ENCODE measurements at places on chromosomes 1 and 21. TPM values are rescaled to one million over a fixed set of nuclear protein-coding genes. Genes with fewer than 3 reads are reported as not detected.

The TPTE gene
- total RNA-seq, result not detected

DNA sequence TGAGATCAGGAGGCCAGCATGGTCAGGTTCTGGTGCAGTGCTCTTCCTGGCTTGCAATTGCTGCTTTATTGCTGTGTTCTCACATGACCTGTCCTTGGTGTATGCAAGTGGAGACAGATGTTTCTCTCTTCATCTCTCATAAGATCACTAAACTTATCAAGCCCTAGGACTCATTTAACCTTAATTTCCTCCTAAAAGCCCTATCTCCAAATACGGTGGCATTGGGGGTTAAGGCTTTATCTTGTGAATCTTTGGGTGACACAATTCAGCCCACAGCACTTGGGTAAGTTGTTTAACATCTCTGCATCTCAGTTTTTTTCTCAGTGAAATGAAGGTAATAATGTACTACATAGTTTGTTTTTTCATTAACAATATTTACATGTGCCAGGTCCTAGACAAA lies 152.4 kb downstream of the RWDD3 start:
- H3K27me3 ChIP-seq, result no peaks in the 10 kb centered on the region
- no peaks in the 10 kb centered on the region for H3K36me3 ChIP-seq
- DNase-seq, result no peak

- peak; percentile 51 for DNase-seq
- peak overlapping the region; percentile 29 for H3K4me3 ChIP-seq
- no peak overlapping the region for H3K27ac ChIP-seq
- H3K27me3 ChIP-seq, result no peaks in the 10 kb centered on the region
Observed at GRCh38 chr1:7953850-7954609, 7.5 kb upstream of the PARK7 start.

- no peaks in the 10 kb centered on the region for H3K36me3 ChIP-seq
- H3K4me3 ChIP-seq, result no peak overlapping the region
- H3K27me3 ChIP-seq, result no peaks in the 10 kb centered on the region
- no peak overlapping the region for H3K27ac ChIP-seq
- peaks cover 2% of the 10 kb centered on the region for H3K4me1 ChIP-seq
Observed at GRCh38 chr1:183227422-183228346, 41.6 kb downstream of the LAMC2 start.

The PRR9 gene
- not detected for total RNA-seq

DNA sequence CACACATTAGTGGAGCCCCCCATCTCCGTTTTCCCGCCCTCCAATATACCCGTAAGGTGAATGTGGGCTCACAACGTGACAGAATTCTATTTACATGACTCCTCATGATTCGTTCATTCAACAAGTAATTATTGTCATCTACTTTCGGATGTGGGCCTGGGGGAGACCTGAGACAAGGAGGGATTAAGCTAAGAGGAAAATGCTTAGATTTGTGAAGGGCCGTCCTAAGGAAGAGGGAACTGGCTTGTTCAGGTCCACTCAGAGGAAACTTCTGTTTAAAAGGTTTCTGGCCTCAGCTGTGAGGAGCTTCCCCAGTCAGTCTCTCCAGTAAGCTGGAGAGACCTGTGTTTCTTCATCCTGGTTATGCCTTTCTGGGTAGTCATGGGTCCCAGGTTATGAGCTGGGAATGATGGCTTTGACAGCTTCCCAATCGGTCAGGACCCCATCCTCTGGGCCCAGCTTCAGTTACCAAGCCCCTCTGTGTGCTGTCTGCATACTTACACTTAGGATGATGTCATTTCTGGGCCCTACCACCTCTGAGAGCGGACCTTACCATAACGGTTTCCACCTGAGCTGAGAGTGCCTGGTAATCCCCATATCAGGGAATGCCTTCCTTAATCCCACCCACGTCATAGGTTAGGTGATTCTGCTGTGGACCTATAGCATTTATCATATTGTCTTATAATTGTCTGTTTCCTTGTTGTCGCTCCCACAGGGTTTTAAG lies 687 bp upstream of the ERI3 start:
- H3K27me3 ChIP-seq, result no peaks in the 10 kb centered on the region
- peak overlapping the region; percentile 37 for H3K4me3 ChIP-seq
- no peak overlapping the region for H3K27ac ChIP-seq
- no peak for DNase-seq
- H3K4me1 ChIP-seq, result peaks cover 3% of the 10 kb centered on the region
- H3K36me3 ChIP-seq, result no peaks in the 10 kb centered on the region

The SEC16B gene
- total RNA-seq, result 4.3 TPM

DNA sequence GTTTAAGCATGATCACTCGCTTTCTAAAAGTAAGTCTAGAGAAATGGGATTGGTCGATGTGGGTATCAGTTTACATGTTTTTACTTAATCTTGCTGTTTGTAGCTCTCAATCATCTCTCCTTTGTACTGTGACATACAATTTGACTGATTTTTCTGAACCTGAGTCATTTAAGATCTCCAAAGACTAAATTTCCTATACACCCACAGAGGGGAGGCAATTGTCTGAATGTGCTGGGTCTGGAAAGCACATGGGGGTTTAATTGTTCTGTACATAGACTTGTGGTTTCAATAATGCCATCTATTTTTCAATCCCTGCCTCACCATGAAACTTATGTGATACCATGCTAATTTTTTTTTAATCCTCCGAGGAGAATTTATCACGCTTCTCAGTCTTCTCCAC lies 65.8 kb downstream of the USP25 start:
- H3K4me3 ChIP-seq, result no peak overlapping the region
- DNase-seq, result no peak
- H3K4me1 ChIP-seq, result no peaks in the 10 kb centered on the region
- H3K36me3 ChIP-seq, result no peaks in the 10 kb centered on the region
- no peaks in the 10 kb centered on the region for H3K27me3 ChIP-seq
- no peak overlapping the region for H3K27ac ChIP-seq

DNA sequence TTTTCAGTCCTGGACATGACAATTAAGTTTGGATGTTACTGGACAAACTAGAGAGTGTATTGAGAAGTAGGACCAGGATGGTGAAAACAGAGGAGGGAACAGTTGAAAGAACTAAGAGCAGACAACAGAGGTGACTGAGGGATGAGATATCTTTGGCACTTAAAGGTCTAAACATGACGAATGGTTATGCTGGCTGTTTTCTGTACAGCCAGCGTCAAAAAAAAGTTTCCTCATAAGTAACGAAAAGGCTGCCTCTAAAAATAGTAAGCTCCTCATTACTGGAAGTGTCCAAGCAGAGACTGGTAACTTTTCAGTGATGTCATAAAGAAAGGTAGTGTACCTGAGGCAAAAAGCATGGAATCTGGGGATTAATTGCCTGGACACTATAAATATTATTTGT lies 35.2 kb upstream of the AK4 start:
- no peaks in the 10 kb centered on the region for H3K4me1 ChIP-seq
- H3K27me3 ChIP-seq, result peaks cover 1% of the 10 kb centered on the region
- no peak for DNase-seq
- H3K4me3 ChIP-seq, result no peak overlapping the region

GRCh38 chr1:36224537-36225282 lies 467 bp downstream of the THRAP3 start:
- H3K4me3 ChIP-seq, result peak overlapping the region; percentile 72
- peaks cover 2% of the 10 kb centered on the region for H3K36me3 ChIP-seq
- H3K4me1 ChIP-seq, result peaks cover 3% of the 10 kb centered on the region
- DNase-seq, result peak; percentile 83

GRCh38 chr21:32134441-32135130 lies 144.3 kb downstream of the MIS18A start:
- no peak for DNase-seq
- peaks cover 2% of the 10 kb centered on the region for H3K4me1 ChIP-seq
- no peaks in the 10 kb centered on the region for H3K36me3 ChIP-seq
- no peak overlapping the region for H3K4me3 ChIP-seq

The LCE1B gene
- total RNA-seq, result not detected

- H3K4me3 ChIP-seq, result no peak overlapping the region
- H3K4me1 ChIP-seq, result peaks cover 6% of the 10 kb centered on the region
- H3K27ac ChIP-seq, result no peak overlapping the region
- DNase-seq, result no peak
- H3K36me3 ChIP-seq, result no peaks in the 10 kb centered on the region
- no peaks in the 10 kb centered on the region for H3K27me3 ChIP-seq
Observed at GRCh38 chr1:66295803-66296202, 238.2 kb upstream of the SGIP1 start.

- no peaks in the 10 kb centered on the region for H3K36me3 ChIP-seq
- peaks cover 39% of the 10 kb centered on the region for H3K4me1 ChIP-seq
- DNase-seq, result no peak
- H3K27ac ChIP-seq, result no peak overlapping the region
- no peaks in the 10 kb centered on the region for H3K27me3 ChIP-seq
Observed at GRCh38 chr1:55425310-55425930, 210.3 kb upstream of the USP24 start.

The SLC45A1 gene
- total RNA-seq, result 0.83 TPM

GRCh38 chr21:44958471-44959191 lies 18.8 kb downstream of the SLX9 start:
- no peak overlapping the region for H3K4me3 ChIP-seq
- H3K4me1 ChIP-seq, result peaks cover 20% of the 10 kb centered on the region
- no peaks in the 10 kb centered on the region for H3K27me3 ChIP-seq
- peak; percentile 67 for DNase-seq

DNA sequence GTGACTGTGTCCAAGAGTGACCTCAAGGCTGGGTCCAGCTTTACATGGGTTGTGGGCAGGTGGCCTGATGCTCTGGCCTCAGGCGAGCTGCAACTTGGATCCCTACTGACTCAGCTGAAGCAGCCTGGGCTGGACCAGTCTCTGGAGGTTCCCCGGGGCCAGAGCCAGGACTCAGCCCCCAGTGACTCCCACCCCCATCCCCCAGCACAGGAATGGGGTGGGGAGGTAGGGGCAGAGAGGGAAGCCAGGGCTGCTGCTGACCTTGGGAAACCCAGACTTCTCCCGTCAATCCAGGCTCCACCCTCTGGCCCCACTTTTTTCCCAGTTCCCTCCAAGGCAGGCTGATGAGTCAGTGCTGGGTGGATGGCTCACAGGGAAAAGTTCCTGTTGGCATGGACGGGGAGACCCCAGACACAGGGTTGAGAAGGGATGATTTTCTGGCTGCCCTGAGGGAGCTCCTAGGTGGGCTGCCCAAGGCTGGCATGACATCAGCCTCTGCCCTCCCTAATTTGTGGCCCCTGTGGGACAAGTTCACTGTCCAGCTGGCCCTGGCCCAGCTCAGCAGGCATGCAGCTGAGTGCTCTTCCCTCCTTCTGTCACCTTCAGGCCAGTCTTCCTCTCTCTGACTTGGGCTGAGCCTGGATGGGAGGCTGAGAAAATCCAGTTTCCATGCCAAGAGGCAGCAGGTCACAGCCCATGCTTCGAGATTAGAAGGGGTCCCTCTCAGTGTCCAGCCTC lies 2.2 kb downstream of the ZC3H12A start:
- H3K27me3 ChIP-seq, result no peaks in the 10 kb centered on the region
- DNase-seq, result peak; percentile 84
- peaks cover 37% of the 10 kb centered on the region for H3K36me3 ChIP-seq
- peak overlapping the region; percentile 94 for H3K27ac ChIP-seq
- peak overlapping the region; percentile 95 for H3K4me3 ChIP-seq
- peaks cover 56% of the 10 kb centered on the region for H3K4me1 ChIP-seq

DNA sequence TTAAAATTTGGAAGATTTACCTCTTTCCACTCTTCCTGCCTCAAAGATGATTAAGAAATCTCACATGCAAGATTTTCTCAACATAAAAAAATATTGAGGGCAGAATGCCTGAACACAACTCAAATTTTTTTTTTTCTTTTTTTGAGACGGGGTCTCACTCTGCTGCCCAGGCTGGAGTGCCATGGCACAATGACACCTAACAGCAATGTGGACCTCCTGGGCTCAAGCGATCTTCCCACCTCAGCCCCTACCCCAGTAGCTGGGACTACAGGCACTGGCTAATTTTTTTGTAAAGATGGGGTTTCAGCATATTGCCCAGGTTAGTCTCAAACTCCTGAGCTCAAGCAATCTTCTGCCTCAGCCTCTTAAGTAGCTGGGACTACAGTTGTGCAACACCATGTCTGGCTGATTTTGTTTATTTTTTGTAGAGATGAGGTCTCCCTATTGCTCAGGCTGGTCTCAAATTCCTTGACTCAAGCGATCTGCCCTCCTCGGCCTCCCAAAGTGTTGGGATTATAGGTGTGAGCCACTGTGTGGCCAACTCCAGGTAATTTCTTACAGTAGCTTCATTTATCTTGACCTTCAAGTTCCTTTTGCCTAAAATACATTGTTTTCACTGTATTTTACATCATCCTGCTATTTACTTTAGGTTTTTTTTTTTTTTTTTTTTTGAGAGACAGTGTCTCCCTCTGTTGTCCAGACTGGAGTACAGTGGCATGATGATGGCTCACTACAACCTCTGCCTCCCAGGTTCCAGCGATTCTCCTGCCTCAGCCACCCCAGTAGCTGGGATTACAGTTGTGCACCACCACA lies 10.4 kb downstream of the NUCKS1 start:
- no peaks in the 10 kb centered on the region for H3K27me3 ChIP-seq
- DNase-seq, result peak; percentile 94
- peaks cover 13% of the 10 kb centered on the region for H3K36me3 ChIP-seq
- H3K4me1 ChIP-seq, result peaks cover 7% of the 10 kb centered on the region
- peak overlapping the region; percentile 10 for H3K27ac ChIP-seq

The FCRL1 gene
- total RNA-seq, result not detected

The CCDC190 gene
- total RNA-seq, result 0.28 TPM

GRCh38 chr1:19596065-19596713 lies 47.9 kb upstream of the NBL1 start:
- peak overlapping the region; percentile 71 for H3K27ac ChIP-seq
- no peaks in the 10 kb centered on the region for H3K27me3 ChIP-seq
- H3K4me3 ChIP-seq, result peak overlapping the region; percentile 72
- DNase-seq, result peak; percentile 28
- H3K36me3 ChIP-seq, result no peaks in the 10 kb centered on the region
- no peaks in the 10 kb centered on the region for H3K4me1 ChIP-seq

- H3K4me3 ChIP-seq, result no peak overlapping the region
- no peak for DNase-seq
- peaks cover 97% of the 10 kb centered on the region for H3K27me3 ChIP-seq
- H3K36me3 ChIP-seq, result no peaks in the 10 kb centered on the region
Observed at GRCh38 chr1:197918807-197919345, 1.7 kb downstream of the LHX9 start.

The STYXL2 gene
- not detected for total RNA-seq

- no peaks in the 10 kb centered on the region for H3K27me3 ChIP-seq
- DNase-seq, result no peak
- H3K27ac ChIP-seq, result no peak overlapping the region
- H3K4me3 ChIP-seq, result no peak overlapping the region
- no peaks in the 10 kb centered on the region for H3K36me3 ChIP-seq
Observed at GRCh38 chr1:227546598-227547309, 16.6 kb upstream of the ZNF678 start.

GRCh38 chr1:241998412-241998921 lies 431 bp downstream of the MAP1LC3C start:
- no peaks in the 10 kb centered on the region for H3K27me3 ChIP-seq
- H3K4me1 ChIP-seq, result no peaks in the 10 kb centered on the region
- H3K4me3 ChIP-seq, result peak overlapping the region; percentile 40
- no peak overlapping the region for H3K27ac ChIP-seq
- H3K36me3 ChIP-seq, result no peaks in the 10 kb centered on the region

- H3K27me3 ChIP-seq, result no peaks in the 10 kb centered on the region
- H3K4me3 ChIP-seq, result no peak overlapping the region
- no peaks in the 10 kb centered on the region for H3K4me1 ChIP-seq
- H3K27ac ChIP-seq, result no peak overlapping the region
Observed at GRCh38 chr1:83512373-83513193, 486.3 kb downstream of the TTLL7 start.

Measured in IMR-90 (cell line).